ENCODE measurements at places on chromosomes 2 and 18. TPM values are rescaled to one million over a fixed set of nuclear protein-coding genes. Genes with fewer than 3 reads are reported as not detected.

Gene FSHR
- not detected for total RNA-seq

DNA sequence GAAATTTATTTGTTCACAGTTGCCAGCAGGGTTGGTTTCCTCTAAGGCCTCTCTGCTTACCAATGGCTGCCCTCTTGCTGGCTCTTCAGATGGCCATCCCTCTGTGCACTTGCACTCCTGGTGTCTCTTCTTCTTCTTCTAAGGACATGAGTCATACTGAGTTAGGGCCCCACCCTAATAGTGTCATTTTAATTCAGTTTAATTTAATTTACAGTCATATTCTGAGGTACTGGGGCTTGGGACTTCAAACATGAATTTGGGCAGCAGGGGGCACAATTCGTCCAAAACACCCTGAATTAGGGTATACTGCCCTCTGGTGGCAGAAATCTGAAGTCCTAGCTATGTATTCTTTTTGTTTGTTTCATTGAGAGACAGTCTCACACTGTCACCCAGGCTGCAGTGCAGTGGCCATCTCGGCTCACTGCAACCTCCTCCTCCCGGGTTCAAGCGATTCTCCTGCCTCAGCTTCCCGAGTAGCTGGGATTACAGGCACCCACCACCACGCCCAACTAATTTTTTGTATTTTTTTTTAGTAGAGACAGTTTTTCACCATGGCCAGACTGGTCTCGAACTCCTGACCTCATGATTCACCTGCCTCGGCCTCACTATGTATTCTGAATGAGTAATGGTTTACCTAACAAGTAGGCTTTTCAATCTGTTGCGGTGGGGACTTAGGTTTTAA lies 19.8 kb downstream of the SLC4A1AP start:
- no peaks in the 10 kb centered on the region for H3K27me3 ChIP-seq
- H3K36me3 ChIP-seq: peaks cover 28% of the 10 kb centered on the region
- H3K4me3 ChIP-seq: no peak overlapping the region
- peak overlapping the region; percentile 71 for H3K27ac ChIP-seq
- DNase-seq: peak; percentile 97
- H3K4me1 ChIP-seq: peaks cover 32% of the 10 kb centered on the region

Gene ST3GAL5
- 66.1 TPM for total RNA-seq

Gene PLEKHB2
- total RNA-seq: 77.4 TPM

Gene EPB41L3
- total RNA-seq: 6.0 TPM

GRCh38 chr2:122136056-122136455 lies 380.6 kb downstream of the TSN start:
- no peaks in the 10 kb centered on the region for H3K4me1 ChIP-seq
- peak; percentile 8 for DNase-seq
- no peaks in the 10 kb centered on the region for H3K27me3 ChIP-seq
- H3K36me3 ChIP-seq: no peaks in the 10 kb centered on the region

GRCh38 chr2:192379736-192380135 lies 185.0 kb upstream of the TMEFF2 start:
- H3K27ac ChIP-seq: no peak overlapping the region
- no peak for DNase-seq
- no peaks in the 10 kb centered on the region for H3K36me3 ChIP-seq
- no peaks in the 10 kb centered on the region for H3K27me3 ChIP-seq

Gene KCNG2
- total RNA-seq: not detected

Gene DSEL
- total RNA-seq: 0.12 TPM

Gene GAREM2
- total RNA-seq: 9.2 TPM

GRCh38 chr18:35091841-35092240 lies 50.6 kb downstream of the MAPRE2 start:
- DNase-seq: no peak
- no peak overlapping the region for H3K27ac ChIP-seq

Gene HOXD1
- total RNA-seq: not detected

Gene DLX2
- total RNA-seq: 0.84 TPM

- H3K4me3 ChIP-seq: no peak overlapping the region
- DNase-seq: no peak
- H3K27me3 ChIP-seq: no peaks in the 10 kb centered on the region
- H3K27ac ChIP-seq: no peak overlapping the region
- no peaks in the 10 kb centered on the region for H3K36me3 ChIP-seq
- no peaks in the 10 kb centered on the region for H3K4me1 ChIP-seq
Measured at GRCh38 chr2:66761826-66762225, 326.9 kb downstream of the MEIS1 start.

DNA sequence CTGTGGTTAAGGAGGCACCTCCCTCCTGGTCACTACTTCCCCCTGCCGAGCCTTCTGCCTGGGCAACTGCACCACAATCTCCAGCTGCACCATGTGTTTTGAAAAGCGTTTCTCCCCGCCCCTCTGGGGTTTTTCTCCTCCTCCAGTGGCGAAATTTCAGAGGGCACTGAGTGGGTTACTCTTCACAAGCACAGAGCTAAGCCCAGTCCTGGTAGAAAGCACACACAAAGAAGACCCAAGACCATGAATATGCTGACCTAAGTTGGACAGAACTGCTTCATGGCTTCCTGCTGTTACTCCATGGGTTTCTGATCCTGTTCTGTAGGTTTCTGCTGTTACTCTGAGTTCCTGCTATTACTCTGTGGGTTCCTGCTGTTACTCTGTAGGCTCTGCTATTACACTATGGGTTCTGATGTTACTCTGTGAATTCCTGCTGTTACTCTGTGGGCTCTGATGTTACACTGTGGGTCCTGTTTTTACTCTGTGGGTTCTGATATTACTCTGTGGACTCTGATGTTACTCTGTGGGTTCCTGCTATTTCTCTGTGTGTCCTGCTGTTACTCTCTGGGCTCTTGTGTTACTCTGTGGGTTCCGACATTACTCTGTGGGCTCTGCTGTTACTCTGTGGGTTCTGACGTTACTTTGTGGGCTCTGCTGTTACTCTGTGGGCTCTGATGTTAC lies 216.6 kb downstream of the RTP5 start:
- peak overlapping the region; percentile 67 for H3K27ac ChIP-seq
- H3K4me3 ChIP-seq: no peak overlapping the region
- peak; percentile 45 for DNase-seq
- H3K27me3 ChIP-seq: peaks cover 4% of the 10 kb centered on the region

GRCh38 chr2:173649527-173650219 lies 295.0 kb downstream of the CDCA7 start:
- no peak overlapping the region for H3K4me3 ChIP-seq

DNA sequence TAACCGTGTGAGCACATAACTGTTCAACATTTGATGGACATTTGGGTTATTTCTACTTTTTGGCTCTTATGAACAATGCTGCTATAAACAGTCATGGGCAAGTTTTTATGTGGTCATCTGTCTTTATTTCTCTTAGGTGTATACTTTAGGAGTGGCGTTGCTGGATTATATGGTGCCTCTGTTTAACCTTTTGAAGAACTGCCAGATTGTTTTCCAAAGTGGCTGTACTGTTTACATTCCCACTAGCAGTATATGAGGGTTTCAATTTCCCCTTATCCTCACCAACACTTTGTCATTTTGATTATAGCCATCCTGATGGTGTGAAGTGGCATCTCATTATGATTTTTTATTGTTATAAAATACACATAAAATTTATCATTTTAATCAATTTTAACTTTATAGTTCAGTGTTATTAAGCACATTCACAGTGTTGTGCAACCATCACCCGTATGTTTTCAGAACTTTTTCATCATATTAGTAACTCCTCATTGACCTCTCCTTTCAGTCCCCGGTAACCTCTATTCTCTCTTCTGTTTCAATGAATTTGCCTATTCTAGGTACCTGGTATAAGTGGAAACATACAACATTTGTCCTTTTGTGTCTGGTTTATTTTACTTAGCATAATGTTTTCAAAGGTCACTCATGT lies 55.4 kb downstream of the EML4 start:
- no peaks in the 10 kb centered on the region for H3K27me3 ChIP-seq
- no peak for DNase-seq
- no peak overlapping the region for H3K4me3 ChIP-seq
- H3K36me3 ChIP-seq: peaks cover 2% of the 10 kb centered on the region

Gene ADAM23
- 1.6 TPM for total RNA-seq

DNA sequence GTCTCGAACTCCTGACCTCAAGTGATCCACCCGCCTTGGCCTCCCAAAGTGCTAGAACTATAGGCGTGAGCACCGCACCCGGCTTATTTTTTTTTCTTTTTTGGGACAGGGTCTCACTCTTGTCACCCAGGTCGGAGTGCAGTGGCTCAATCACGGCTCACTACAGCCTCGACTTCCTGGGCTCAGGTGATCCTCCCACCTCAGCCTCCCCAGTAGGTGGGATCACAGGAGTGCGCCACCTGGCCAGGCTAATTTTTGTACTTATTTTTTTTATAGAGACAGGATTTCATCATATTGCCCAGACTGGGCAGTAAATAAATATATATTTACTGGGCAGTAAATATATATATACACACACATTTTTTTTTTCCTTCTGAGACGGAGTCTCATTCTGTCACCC lies 2.6 kb downstream of the ATP5F1A start:
- H3K4me1 ChIP-seq: peaks cover 25% of the 10 kb centered on the region
- H3K36me3 ChIP-seq: peaks cover 37% of the 10 kb centered on the region
- no peaks in the 10 kb centered on the region for H3K27me3 ChIP-seq
- H3K4me3 ChIP-seq: no peak overlapping the region
- H3K27ac ChIP-seq: peak overlapping the region; percentile 9

DNA sequence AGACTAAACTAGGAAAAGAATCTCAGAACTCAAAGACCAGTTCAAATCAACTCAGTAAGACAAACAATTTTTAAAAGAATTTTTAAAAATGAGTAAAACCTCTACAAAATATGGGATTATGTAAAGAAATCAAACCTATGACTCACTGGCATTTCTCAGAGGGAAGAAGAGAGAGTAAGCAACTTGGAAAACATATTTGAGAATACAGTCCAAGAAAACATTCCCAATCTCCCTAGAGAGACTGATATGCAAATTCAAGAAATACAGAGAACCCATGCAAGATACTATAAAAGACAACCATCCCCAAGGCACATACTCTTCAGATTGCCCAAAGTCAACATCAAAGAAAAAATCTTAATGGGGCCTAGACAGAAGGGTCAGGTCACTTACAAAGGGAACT lies 162.7 kb downstream of the WDPCP start:
- no peaks in the 10 kb centered on the region for H3K4me1 ChIP-seq
- no peaks in the 10 kb centered on the region for H3K36me3 ChIP-seq
- H3K4me3 ChIP-seq: no peak overlapping the region
- no peaks in the 10 kb centered on the region for H3K27me3 ChIP-seq
- H3K27ac ChIP-seq: no peak overlapping the region

- H3K27me3 ChIP-seq: no peaks in the 10 kb centered on the region
- no peak for DNase-seq
- no peaks in the 10 kb centered on the region for H3K36me3 ChIP-seq
Measured at GRCh38 chr2:235614176-235614860, 120.5 kb downstream of the AGAP1 start.

- H3K27me3 ChIP-seq: no peaks in the 10 kb centered on the region
- H3K27ac ChIP-seq: no peak overlapping the region
- no peaks in the 10 kb centered on the region for H3K4me1 ChIP-seq
- peaks cover 68% of the 10 kb centered on the region for H3K36me3 ChIP-seq
Measured at GRCh38 chr2:224780106-224780505, 63.9 kb upstream of the CCDC195 start.

- H3K36me3 ChIP-seq: no peaks in the 10 kb centered on the region
- no peaks in the 10 kb centered on the region for H3K27me3 ChIP-seq
- DNase-seq: no peak
- H3K27ac ChIP-seq: no peak overlapping the region
- no peak overlapping the region for H3K4me3 ChIP-seq
Measured at GRCh38 chr2:47359375-47359868, 43.5 kb upstream of the MSH2 start.

GRCh38 chr2:151632993-151633565 lies 101.2 kb downstream of the NEB start:
- peaks cover 18% of the 10 kb centered on the region for H3K4me1 ChIP-seq
- H3K27ac ChIP-seq: no peak overlapping the region
- H3K27me3 ChIP-seq: no peaks in the 10 kb centered on the region
- H3K4me3 ChIP-seq: no peak overlapping the region
- no peaks in the 10 kb centered on the region for H3K36me3 ChIP-seq

DNA sequence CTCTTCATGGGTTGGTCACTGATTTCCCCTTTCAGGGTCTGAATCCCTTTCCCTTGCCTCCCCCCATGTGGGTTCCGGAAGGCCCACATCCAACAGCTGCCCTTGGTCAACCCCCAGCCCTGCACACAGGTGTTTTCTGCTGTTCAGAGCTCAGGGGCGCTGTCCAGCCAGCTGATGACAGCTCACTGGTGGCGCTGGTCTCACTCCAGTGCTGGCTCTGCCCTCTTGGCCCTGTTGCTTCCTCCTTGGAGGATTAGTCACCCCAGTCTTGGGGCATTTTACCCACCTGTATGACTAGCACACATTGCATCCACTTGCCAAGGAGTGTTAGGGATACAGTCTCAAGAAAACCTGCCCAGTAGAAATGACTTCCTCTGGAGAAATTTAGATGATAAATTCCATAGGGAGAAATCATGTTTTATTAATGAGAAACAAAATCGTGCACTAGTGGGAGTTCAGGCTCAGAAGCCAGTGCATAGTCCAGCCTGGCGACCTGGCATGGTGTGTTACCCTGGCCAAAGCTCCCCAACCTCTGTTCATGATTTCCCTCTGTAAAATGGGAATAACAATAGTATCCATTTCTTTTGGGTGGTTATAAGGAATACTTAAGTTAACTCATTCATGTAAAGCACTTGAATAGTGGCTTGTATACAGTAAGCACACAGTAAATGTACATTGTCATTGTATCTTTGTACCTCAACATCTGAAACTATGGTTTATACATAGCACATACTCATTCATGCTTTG lies 21.6 kb downstream of the CRIM1 start:
- H3K4me3 ChIP-seq: no peak overlapping the region
- H3K36me3 ChIP-seq: no peaks in the 10 kb centered on the region
- no peak overlapping the region for H3K27ac ChIP-seq
- no peak for DNase-seq
- H3K27me3 ChIP-seq: no peaks in the 10 kb centered on the region

Gene NOL4
- total RNA-seq: not detected

Gene RAB3GAP1
- total RNA-seq: 12.6 TPM

DNA sequence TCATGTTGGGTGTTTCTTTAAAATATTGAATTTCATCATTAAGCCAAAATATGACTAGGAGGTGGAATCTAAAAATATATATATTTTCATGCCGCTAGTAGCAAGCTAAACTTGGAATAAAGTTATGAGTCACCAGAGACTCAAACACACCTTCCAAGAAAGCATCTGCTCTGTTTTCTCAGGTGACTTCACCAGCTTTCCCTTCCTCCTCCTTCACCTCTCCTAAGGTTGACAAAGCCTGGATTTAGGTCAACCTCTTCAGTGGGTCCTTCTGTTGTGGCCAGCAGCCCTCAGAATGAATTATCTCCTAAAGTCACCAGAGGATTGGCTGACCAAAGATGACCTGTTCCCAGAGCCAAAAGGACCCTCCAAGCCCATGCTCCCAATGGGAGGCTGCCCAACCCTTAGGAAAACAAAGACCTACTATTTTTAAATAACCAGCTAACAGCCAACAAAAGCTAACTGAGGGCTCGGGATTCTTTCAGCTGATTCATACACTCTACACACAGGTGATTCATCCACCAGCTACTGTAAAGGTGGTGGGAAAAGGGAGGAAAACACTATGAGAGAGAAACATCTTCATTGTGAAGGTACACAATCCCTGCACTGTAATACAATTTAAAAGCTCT lies 113.9 kb downstream of the MYO5B start:
- no peak for DNase-seq
- H3K27ac ChIP-seq: no peak overlapping the region
- H3K4me1 ChIP-seq: no peaks in the 10 kb centered on the region
- no peaks in the 10 kb centered on the region for H3K27me3 ChIP-seq
- H3K4me3 ChIP-seq: no peak overlapping the region
